ENCODE measurements at places on chromosomes 12 and 14. TPM values are rescaled to one million over a fixed set of nuclear protein-coding genes. Genes with fewer than 3 reads are reported as not detected.

LRP1-AS gene
- total RNA-seq = not detected

FOXN3 gene
- 12.2 TPM for total RNA-seq

CSRNP2 gene
- 15.0 TPM for total RNA-seq

MAX gene
- total RNA-seq = 40.2 TPM

SLC2A13 gene
- 25.6 TPM for total RNA-seq

CD69 gene
- total RNA-seq = not detected

BDKRB2 gene
- total RNA-seq = 38.6 TPM

C12orf50 gene
- not detected for total RNA-seq

CCDC197 gene
- total RNA-seq = not detected

LMNTD1 gene
- total RNA-seq = 0.37 TPM

TMEM132D gene
- not detected for total RNA-seq

KRT83 gene
- not detected for total RNA-seq

CPM gene
- 3.0 TPM for total RNA-seq

LRRC10 gene
- not detected for total RNA-seq

PTPN6 gene
- under 0.01 TPM for total RNA-seq

TAS2R30 gene
- total RNA-seq = 2.9 TPM

CLECL1 gene
- not detected for total RNA-seq

FLVCR2 gene
- 0.92 TPM for total RNA-seq

CLEC2D gene
- 1.4 TPM for total RNA-seq

PRKD1 gene
- total RNA-seq = 12.4 TPM

SLC6A12 gene
- not detected for total RNA-seq
